ENCODE measurements at places on chromosomes 6 and 20. TPM values are rescaled to one million over a fixed set of nuclear protein-coding genes. Genes with fewer than 3 reads are reported as not detected.

ISM1 gene
- total RNA-seq, result under 0.01 TPM

TPMT gene
- total RNA-seq, result 11.5 TPM

TPBG gene
- 26.8 TPM for total RNA-seq

SLC17A3 gene
- total RNA-seq, result not detected

APOM gene
- 1.8 TPM for total RNA-seq

BPI gene
- total RNA-seq, result 0.32 TPM

RSPO3 gene
- 0.77 TPM for total RNA-seq

TNF gene
- not detected for total RNA-seq

BTN1A1 gene
- not detected for total RNA-seq

CCN2 gene
- 145 TPM for total RNA-seq

POLR1C gene
- 22.8 TPM for total RNA-seq

KHDC1L gene
- total RNA-seq, result not detected
